Fibroblast of skin of abdomen (primary cell): ENCODE measurements at places on chromosomes 5 and 9.

- no peak for DNase-seq
Observed at GRCh38 chr9:124363326-124364096, 51.7 kb downstream of the PSMB7 start.

DNA sequence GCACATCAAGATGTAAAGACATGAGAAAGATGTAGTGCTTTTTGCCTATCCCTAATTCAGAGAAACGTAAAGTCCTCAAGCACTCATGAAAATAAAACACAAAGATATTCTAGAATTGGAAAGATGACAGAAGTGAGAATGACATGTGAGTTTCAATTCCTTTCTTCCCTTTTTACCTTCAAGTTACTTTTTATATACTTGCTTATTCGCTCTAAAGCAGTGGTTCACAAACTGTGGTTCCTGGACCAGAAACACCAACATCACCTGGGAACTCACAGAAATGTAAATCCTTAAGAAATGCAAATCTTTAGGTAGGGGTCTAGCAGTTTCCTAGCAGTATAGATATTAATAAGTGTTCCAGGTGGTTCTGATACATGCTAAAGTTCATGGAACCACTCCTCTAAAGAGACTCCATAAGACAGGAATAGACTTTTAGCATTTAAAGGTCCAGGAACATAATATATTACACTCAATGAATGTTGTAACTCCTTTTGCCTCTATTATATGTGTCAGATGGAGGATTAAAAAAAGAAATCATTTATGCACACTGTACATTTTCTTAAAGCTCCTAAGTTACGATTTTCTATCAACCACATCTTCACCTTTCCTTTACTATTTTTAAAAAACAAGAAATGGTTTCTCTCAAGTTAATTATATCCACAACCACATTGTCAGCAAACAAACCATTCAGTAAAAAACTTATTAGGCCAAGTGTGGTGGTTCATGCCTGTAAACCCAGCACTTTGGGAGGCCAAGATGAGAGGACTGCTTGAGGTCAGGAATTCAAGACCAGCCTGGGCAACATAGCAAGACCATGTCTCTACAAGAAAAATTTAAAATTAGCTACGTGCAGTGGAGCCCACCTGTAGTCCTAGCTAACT is 39.9 kb downstream of the ERP44 start:
- DNase-seq, result no peak

- DNase-seq, result no peak
Observed at GRCh38 chr5:111255169-111255568, 31.0 kb downstream of the CAMK4 start.

GRCh38 chr5:149089796-149090195 is 26.9 kb upstream of the SH3TC2 start:
- no peak for DNase-seq

DNA sequence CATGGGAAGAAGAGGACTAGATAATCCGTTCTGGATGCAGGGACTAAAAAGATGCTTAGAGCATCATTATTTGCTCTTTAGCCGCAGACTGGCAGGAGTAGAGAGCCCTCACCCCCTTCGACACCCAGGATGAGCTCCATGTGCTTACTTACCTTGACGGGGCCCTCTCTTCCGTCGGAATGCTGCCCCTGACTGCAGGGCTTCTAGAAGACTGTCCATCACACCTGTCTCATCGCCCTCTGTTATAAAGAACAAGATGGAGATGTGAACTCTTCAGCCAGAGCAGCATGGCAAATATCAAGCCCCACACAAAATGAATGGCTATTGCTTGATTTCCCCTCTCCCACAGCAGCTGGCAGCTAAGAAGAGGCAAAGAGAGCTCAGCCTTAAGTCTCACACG is 35.1 kb downstream of the PCDHGC5 start:
- DNase-seq, result no peak

DNA sequence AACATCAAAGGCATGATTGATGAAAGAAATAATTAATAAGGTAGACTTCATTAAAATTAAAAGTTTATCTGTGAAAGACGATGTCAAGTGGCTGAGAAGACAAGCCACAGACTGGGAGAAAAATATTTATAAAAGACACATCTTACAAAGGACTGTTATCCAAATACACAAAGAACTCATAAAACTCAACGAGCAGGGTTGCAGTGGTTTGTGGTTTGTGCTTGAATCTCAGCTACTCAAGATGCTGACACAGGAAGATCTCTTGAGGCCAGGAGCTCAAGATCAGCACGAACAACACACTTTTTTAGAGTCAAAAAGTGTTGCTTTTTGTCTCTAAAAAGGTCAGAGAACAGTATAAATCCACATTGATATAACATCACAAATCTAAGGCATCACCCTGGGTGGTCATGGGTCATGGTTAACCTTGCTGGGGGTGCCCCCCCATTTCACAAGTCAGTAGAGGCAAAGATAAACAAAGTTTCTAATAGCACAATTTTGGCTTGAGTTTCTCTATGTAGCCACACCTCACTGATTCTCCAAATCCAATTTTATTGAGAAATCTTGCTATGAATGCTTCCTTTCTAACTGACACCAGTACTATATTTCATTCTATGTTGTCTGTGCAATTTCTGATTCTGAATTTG is 342.9 kb upstream of the RPS23 start:
- no peak for DNase-seq

DNA sequence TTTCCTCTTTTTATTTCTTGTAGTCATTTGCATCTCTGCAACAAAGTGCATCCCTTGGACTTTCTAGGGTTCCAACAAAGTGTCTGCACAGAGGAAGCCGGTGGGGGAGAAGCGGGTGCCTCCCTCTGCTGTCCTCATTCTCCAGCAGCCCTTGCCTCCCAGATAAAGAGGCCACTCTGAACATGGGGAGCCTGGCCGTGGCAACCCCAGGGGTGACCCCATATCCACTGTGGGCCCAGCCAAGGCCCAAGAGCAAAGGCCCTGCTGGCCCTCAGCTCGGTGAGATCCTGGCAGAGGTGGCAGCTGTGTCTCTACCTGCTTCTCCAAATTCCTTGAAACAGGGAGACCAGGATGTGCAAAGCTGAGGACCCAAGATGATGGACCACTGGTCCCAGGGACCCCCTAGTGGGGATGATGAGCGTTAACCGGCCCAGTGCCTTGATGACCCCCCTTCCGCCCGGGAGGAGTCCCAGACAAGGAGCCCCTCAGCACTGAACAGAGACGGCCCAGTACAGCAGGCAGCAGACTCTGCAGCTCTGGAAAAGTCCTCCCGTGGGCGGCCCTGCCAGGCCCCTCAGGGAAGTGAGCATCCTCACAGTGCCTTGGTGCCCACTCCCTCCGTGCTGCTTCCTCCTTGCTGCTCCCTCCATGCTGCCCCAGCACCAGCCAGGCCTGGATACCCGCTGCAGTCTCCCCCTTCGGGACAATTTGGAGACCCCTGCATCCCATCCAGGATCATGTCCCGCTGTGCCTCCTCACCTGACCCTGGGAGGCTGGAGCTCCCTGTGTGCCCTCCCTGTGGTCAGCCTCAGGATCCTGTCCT is 62.5 kb downstream of the MRPL36 start:
- DNase-seq, result no peak

- DNase-seq, result peak; percentile 72
Observed at GRCh38 chr5:37071901-37072581, 177.1 kb downstream of the CPLANE1 start.

DNA sequence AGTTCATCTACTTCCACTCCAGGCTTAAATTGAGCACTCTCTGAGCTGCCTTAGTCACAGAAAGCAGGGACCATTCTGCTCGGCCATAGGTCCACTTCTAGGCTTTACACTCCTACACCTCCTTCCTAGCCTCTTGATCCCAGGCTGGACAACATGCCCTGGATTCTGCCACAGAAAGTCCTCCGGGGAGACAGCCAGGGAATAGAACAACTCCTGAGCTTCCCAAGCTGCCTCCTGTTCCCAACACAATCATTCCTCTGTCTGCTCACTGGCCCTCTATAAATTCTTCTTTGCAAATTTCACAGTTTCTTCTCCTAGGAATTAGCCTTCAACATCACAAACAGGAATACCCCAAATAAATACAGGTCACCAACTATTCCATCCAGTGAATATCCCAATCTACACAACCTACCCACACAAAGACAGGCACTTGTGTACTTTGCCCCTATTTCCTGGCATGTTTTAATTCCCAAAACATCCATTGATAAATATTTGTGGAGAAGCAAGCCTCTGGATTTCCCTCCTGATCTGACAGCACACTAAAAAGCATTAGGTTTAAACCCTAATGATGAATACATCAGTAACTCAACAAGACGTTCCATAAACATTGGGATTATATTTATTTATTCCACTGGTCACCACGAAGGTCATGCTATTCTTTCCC is 125.5 kb downstream of the ENC1 start:
- no peak for DNase-seq

GRCh38 chr9:85909390-85909789 is 31.6 kb upstream of the NAA35 start:
- no peak for DNase-seq

DNA sequence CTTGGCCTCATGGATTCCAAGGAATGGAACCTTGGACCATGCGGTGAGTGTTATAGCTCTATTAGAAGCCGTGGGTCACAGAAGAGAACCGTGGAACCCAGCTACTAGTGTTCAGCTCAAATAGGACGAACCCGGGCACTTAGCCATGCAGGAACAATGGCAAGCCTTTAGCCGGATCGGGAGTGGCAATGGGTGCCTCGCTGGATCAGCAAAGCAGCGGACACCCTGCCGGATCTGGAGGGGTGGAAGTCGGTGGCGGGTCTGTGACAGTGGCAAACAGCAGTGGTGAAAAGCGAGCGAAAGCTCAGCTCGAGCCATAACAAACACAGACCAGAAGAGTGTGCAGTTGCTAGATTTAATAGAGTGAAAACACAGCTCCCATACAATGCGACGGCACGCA is 2.4 kb upstream of the CDO1 start:
- no peak for DNase-seq

DNA sequence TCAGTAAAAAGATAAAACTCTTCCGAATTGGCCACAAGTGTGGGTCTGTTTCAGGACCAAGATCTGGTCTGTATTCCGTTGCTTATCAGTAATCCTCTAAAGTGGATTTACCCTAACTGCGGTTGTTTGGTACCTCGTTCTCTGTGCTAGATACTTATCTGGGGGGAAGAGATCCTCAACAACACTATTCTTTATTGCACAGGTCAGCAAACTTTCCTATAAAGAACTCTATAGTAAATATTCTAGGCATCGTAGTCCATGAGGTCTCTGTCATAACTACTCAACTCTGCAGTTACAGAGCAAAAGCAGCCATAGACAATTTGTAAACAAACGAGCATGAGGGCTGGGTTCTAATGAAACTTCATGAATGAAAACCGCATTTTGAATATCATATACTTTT is 335.8 kb upstream of the KIF2A start:
- no peak for DNase-seq

DNA sequence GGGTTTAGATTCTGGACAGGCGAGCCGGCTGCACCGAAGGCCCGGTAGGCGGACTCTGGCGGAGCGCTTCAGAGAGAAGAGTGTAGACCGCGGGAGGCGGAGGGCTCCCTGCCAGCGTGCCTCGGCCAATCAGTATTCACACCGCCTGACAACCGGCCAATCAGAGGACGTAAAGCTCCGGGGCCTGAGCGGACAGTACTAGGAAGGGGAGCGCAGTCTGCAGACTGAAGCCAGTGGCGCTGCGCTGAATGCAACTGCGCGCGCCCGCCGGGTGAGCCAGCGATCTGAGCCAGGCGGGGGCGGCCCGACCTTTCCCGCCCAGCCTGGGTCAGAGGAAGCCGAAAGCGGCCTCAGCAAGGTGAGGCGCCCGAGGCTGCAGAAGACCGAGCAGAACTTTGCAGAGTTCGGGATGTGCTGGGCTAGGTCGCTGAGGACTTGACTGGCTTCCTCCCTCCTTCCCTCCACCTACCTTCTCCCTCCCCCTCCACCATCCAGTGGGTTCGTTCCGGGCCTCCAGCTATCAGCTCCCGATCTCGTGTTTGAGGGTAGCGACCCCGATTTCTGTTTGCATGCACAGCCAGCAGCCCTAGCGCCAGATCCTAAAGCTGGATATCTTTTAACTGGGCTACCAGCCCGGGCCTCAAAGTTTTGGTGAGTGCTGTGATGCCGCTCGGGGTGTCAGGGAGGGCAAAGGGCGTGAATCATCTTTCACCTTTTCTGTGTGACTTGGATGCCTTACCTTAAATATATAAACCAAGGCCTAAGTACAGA is at the start of gene DMRT2:
TSS of gene DMRT2 (plus strand) at position 233 of the 771 bp plus-strand sequence. CDS start 1,257 bp downstream, outside the sequence.
- peak; percentile 92 for DNase-seq

GRCh38 chr9:135283671-135284070 is 195.9 kb upstream of the PPP1R26 start:
- no peak for DNase-seq

DNA sequence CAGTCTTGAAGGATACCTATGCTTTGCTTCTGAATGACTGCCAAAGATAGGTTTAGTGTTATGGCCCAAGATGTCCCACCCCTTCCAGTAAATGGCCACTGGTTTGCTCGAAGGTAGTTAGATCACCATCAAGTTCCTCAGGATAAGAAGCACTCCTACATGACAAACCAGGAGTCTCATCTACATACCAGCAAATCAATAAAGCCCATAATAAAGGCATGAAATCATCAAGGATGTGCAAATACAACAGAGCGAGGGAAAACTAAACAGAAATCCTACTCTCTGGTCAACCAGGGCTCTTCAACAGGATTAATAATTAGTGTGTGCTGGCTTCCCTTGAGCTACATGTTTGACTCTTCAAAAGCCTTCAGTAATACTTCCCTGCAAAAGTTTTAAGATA is 141.0 kb downstream of the LHFPL2 start:
- DNase-seq, result no peak

DNA sequence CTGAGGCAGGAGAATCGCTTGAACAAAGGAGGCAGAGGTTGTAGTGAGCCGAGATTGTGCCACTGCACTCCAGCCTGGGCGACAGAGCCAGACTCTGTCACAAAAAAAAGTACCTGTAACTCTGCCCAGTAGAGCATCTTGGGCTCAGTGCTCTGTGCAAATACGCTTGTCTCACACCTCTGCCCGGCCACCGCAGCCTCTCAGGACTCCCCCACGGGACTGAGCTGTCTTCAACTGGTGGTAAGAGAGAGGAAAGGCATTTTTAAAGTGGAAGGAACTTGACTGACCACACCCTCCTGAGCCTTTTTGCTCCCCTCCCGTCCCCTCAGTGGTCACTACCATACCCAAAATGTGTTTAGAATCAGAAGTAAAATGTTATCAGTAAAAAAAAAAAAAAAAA is 174.3 kb upstream of the PIK3R1 start:
- DNase-seq, result no peak

GRCh38 chr9:113255438-113255837 is 19.9 kb downstream of the CDC26 start:
- DNase-seq, result no peak

DNA sequence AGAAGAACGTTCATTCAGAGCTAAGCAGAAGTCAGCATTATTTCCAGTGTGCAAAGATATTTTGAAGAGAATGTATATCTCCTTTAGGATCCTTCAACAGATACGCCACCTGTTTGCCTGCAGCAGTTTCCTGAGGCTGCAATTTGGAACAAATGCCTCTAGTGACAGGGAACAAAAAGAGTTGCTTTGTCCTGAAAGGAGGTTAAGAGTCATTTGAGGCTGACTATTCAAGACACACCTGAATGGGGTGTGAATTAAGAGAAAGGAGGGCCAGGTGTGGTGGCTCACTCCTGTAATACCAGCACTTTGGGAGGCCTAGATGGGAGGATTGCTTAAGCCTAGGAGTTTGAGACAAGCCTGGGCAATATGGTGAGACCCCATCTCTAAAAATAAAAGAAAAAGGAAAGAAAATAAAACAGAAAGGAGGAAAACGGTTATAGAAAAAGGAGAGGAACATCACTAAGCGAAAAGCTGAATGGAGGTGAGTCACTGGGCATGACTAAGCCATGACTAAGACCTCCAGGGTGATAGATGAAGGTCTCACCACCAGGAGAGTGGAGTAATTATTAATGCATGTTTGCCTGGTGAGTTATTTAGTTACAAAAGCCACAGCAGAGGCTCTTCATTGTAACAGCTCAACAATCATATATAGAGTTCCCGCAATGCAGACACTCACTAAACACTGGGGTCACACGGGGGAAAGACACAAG is 255.2 kb upstream of the TNC start:
- peak; percentile 98 for DNase-seq
